ENCODE measurements at places on chromosomes 7 and 10.

GRCh38 chr10:3217301-3217700, 44.7 kb upstream of the PITRM1 start:
- DNase-seq: no peak

- DNase-seq: no peak
Observed at GRCh38 chr10:52213321-52213752, 100.7 kb upstream of the DKK1 start.

- no peak for DNase-seq
Observed at GRCh38 chr7:128910569-128910945, at the start of gene KCP. KCP (minus strand) TSS chr7:128910709; CDS start chr7:128910676, 33 bp downstream.

DNA sequence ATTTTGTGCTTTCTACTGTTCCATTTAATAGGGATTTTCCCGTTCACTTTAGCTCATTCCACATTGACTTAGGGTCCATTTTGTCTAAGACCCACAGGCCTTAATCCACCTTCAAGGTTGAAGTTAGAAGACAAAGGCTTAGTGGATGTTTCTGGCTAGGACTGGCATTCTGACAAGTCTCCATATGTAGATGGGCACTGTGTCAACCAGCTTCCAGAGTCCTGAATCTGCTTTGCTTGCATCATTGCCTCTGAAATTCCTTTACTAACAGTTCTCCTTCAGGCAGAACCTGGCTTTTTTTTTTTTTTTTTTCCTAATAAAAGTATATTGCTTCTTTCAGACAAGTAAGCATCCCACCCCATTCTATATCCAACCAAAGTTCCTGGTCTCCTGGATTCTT, 69.6 kb upstream of the PDCD4 start:
- no peak for DNase-seq

GRCh38 chr10:123787566-123787965, 104.0 kb downstream of the CPXM2 start:
- no peak for DNase-seq

DNA sequence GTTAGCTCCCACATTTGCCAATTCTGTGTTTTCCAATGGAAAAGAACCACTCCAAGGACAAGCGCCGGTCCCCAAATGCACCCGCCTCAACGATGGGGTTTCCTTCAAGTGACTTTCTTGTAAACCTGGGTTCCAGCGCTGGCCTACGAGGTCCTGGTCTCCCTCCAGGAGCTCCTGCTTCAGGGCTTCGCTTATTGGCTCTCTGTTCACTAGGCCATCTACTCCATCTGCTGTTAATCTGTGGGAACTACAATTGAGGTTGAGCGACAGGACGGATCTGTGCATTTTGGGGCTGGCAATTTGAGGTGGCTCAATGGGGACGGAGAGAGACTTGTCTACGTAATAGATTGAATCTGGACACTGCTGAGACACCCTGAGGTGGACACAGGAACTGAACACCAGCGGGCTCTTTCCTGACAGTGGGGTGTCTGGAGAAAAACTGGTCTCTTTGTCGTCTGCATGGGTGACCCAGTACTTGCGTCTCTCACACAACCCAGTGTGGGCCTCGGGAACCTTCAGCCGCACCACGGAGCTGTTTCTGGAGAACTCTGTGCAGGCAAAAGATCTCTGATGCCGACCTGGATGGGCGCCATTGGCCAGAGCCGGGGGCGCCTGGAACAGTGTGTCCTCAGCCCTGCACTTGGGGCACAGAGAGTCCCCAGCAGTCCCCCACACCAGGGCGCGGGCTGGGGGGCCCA, 115.9 kb upstream of the ADAM12 start:
- no peak for DNase-seq

DNA sequence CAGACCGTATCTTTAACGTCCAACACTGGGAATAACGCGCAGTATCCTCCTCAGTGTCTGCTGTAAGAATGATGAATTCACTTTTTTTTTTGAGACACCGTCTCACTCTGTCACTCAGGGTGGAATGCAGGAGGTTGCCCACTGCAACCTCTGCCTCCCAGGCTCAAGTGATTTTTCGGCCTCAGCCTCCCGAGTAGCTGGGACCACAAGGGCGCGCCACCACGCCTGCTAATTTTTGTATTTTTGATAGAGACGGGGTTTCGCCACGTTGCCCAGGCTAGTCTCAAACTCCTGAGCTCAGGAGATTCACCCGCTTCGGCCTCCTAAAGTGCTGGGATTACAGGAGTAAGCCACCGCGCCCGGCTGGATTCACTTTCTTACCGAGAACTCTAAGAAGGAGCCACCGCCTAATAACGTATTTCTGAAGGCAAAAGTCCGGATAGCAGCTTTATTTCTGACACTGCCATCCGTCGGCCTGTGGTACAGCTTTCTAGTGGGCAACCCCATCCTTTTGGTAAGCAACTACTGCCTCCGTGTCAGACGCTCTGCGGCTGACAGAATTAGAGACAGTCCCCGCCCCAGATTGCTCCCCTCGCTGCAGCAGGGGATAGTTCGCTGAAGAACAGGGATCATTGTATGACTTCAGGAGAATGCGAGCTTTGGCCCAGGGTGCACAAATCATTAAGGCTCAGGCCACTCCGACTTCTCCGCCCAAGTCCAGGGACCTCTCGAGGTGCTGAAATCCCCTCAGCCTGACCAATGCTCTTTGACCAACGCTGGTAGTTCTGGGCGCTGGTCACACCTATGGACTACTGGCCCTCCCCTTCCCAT, 662 bp downstream of the POLR3A start:
- DNase-seq: no peak

GRCh38 chr10:103040418-103040817, 122.3 kb downstream of the CNNM2 start:
- DNase-seq: no peak

DNA sequence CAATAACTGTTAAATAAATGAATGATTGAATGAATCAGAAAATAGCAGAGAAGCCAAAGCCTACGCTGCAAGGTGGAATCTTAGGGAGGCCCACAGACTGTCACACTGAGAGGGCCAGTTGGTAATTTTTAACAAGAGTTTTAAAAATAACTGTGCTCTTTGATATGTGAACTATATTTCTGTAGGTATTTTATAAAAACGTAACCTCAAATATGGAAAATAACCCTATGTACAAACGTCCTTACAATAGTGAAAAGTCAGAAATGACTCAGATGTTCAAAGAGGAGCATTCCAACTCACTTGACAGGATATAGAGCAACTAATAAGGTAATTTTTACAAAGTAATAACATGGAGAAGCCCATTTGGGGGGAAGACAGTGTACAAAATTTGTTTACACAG, 18.9 kb upstream of the TMEM273 start:
- no peak for DNase-seq

- DNase-seq: no peak
Observed at GRCh38 chr7:106282390-106282789, 2.4 kb downstream of the NAMPT start.

GRCh38 chr7:34596887-34597286, 61.1 kb upstream of the NPSR1 start:
- DNase-seq: no peak

- no peak for DNase-seq
Observed at GRCh38 chr10:62619413-62619738, 185.1 kb upstream of the ADO start.

- no peak for DNase-seq
Observed at GRCh38 chr10:95229724-95230627, 35.9 kb downstream of the ACSM6 start.

DNA sequence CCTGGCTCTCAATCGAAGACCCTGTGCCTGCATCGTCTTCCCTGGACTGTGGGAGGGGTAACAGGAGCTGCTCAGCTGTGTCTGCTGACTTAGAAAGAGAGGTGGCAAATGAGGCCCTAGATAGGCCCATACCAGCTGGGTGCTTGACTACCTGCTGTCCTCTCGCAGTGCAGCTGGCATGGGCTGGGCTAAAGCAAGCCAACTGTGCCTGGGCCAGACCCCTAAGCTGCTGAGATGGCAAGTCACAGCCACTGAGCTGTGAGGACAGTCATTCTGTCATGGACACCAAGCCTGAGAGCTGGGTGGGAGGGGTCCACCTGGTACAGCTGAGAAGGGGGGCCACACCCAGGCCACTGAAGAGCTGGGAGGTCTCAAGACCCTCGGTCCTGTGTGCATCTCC, 45.8 kb upstream of the AQP1 start:
- DNase-seq: no peak

- no peak for DNase-seq
Observed at GRCh38 chr10:78899996-78900714, 168.6 kb upstream of the ZMIZ1 start.

GRCh38 chr10:24462889-24463552, 254.1 kb downstream of the KIAA1217 start:
- DNase-seq: no peak
